ENCODE measurements at places on chromosomes 11 and 22.

DNA sequence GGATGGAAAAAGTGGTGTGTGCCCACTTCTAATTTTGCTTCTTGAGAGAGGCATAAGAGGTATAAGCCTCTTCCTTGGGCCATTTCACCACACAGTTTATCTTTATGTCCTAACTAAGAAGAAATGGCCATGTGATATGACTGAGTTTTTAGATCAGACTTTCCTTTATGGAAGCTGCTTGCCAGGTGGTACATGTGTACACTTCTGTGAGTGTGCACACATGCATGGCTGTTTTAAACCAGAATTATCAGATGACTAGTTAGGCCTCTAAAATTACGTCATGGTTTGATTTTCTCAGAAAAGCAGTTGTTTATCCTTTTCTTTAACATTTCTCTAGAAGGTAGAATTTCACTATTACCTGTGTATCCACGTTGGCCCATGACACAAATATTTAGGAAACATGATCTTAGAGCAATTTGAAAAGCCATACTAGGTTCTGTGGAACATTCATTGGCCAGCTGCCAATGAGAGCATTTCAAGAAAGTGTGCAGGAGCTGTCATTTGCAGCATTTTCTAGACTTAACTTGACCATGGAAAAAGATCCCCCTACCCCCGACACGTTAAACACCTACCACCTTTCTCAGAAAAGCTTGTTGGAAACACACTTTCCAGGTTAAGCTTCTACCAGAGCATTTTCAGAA is 109.2 kb upstream of the GAL start:
- no peak for DNase-seq

DNA sequence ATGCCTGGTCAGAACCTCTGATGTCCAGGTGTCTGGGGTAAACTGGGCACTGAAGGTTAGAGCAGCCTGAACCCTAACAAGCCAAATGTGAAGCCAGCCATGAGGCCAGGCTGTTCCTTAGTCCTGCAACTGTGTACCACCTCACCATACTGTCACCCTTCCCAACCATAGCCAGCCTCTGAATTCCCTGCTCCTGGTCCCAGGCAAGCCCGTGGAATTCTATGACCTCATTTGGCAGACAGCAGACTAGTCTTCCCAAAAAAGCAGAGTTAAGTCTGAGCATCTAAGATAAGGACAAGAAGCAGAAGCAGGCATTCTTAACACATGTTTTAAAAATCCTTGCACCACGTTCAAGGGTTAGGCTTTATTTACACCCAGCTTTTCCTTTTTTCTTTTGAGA is 134.8 kb downstream of the C11orf58 start:
- no peak for DNase-seq

GRCh38 chr11:74453373-74453975 is 13.9 kb downstream of the KCNE3 start:
- DNase-seq: peak; percentile 57

DNA sequence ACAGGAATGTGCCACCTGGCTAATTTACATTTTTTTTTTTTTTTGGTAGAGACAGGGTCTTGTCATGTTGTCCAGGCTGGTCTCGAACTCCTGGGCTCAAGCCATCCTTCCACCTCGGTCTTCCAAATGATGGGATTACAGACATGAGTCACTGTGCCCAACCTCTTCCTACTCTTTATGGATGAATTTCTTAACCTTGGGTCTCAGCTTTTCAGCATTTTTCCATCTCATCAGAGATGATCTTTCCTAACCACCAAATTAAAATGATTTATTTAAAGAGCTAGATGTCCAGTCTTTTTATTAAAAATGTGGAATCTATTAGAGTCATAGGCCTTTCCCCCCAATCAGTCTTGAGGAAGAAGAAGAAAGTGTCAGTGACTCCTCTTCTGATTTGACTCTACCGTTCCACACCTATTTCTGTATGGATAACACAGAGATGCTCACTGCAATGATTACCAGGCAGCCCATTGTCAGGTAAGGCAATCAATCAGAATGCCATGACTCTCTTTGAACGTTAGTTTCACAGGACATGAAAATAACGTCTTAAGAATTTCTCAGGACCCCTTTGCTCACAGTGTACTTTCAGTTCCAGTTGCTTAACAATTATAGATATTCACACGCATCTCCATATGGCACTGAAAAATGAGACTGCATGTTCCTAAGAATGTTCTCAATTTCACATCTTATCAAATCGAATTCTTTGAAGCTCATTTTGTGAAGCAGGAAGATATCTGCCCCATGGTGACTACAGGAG is 51.0 kb downstream of the MIAT start:
- DNase-seq: no peak

- no peak for DNase-seq
These were observed 801.7 kb downstream of the TBC1D22A start for GRCh38 chr22:47564158-47564450.

- no peak for DNase-seq
These were observed 32.6 kb downstream of the ZBTB44 start for GRCh38 chr11:130282111-130282510.

- DNase-seq: no peak
These were observed 28.2 kb downstream of the JHY start for GRCh38 chr11:122910775-122911174.

DNA sequence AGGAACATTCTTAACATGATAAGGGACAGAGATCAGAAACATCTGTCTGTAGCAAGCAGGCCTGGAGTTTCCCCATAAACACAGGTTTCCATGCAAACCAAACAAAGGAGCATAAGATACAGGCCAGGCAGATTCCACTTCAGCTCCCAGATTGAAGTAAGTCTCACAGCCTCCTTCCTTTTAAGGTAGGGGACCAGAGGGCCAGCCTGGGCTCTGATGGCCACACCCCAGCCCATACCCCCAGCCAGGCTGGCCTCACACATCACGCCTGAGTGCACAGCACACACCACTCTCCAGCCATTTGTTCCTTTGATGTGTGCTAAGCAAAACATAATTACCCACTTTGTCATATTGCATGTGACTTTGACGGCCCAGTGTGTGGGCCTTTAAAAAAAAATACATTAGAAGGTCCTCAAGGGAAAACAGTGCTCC is 518.7 kb downstream of the NTM start:
- DNase-seq: no peak

- DNase-seq: no peak
These were observed 1286.5 kb upstream of the TENM4 start for GRCh38 chr11:80727315-80727714.

DNA sequence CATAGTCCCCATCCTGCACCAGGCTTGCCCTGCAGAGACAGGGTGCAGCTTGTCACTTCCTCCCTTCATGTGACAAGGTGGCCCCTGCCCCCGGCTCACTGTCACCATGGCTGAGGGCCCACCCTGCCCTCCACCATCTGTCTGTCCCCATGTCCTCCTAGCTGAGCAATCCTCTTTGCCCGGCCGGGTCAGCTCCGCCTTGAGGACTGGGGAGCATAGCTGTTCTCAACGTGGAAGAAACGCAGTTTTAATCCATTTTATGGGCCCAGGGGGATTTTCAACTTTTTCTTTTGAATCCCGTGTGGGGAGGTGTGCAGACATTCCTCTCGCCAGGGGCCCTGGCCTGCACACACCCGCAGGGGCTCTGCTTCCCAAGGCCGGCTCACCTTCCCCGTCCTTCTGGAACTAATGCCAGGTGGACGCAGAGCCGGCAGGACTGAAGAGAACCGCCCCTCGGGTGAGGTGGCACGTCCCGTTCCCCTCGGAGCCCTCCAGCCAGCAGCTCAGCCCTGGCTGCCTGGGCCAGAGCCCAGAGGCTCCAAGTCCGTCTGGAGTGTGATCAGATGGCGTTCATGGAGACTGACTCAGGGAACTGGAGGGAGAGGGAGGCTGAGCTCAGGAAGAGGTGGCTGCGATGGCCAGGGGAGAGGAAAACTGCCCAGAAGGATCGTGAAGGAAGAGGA is 1108.7 kb downstream of the BRD1 start:
- no peak for DNase-seq

DNA sequence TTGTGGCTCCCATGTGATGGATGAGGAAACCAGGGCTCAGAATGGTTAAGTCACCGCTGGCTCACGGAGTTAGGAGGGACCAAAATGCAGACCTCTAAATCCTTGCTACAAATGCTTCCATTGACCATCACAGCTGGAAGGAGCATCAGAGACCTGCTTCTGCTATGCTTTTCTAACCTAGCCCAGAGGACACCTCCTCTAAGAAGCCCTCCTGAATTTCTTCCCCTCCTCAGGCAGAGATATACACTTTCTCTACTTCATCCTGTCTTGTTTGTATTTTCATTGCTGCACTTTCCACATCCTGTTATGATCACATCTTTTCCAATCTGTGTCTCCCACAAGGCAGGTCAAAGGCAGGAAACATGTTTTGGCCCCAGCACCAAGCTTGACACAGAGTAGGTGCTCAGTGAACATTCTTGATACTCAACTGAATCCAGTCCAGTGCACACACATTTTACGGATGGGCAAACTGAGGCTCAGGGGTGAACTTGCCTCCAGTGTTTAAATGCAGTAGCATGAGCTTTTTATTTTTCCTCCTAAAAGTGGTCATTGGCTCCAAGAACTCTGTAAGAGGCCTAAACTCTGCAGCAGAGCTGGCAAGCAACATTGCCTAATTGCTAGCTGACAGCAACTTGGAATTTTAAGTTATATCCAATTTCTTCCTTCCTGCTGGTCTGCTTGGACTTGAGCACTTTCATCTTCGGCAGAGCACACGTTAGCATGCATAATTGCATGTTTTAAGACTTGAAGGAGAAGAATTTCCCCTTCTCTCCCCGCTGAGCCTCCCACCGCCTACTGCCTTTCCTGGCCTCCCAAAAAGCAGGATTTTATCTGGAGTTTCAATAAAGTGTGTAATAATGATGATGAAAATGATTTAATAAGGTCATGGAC is 12.7 kb downstream of the SCUBE1 start:
- no peak for DNase-seq

DNA sequence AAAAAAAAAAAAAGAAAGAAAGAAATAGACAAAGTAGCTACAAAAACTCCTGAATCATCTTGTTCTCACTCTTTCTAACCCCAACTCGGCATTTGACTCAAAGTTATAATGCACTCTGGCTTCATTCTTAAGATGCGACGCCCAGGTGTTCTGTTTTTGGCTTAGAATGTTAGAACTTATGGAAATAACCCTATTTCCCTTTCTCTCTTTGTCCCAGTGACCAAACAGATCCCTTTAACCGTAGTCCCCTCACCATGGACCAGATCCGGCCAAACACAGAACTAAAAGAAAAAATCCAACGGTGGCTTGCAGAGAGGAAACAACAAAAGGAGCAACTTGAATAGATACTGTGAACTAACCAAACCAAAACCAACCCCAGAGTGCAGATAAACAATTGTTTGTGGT is 5.3 kb upstream of the ATP5MG start:
- no peak for DNase-seq

GRCh38 chr11:108193725-108194124 is 28.7 kb downstream of the NPAT start:
- no peak for DNase-seq

DNA sequence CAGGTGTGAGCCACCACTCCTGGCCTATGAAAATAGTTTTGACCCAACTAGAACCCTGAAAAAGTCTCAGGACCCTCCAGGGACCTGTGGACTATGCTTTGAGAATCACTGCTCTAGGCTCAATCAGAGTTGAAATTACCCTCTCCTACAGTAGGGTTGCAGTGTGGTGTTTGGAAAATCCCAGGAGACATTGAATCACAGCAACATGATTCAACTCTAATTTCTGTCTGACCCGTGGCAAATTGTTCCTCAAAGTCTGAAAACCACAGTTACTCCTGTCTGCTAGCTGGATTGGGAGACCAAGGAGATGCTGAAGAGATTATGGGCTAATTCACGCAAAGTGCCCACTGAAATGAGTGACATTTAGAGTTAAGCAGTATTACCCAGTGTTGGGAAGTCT is 5.4 kb upstream of the MTMR3 start:
- DNase-seq: no peak

DNA sequence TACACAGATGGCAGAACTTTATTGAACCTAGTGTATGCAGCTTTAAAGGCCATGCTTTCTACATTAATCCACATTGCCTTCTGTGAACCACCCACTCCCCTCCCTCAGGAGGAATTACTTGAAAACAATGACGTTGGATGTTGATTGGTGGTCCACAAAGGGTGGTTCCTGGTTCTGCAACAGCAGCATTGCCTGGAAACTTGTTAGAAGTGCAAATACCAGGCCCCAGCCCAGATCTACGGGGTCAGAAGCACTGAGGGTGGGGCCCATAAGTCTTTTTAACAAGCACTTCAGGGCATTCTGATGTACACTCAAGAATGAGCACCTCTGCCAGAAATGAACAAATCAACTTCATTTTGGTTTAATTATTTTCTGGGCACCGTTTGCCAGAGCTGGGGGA is 91.0 kb downstream of the ISX start:
- no peak for DNase-seq

- DNase-seq: no peak
These were observed at the start of gene SHISAL1 for GRCh38 chr22:44312766-44313165. TSS of gene SHISAL1 (minus strand) at chr22:44312951. CDS start at chr22:44300945, 12,006 bp downstream.

DNA sequence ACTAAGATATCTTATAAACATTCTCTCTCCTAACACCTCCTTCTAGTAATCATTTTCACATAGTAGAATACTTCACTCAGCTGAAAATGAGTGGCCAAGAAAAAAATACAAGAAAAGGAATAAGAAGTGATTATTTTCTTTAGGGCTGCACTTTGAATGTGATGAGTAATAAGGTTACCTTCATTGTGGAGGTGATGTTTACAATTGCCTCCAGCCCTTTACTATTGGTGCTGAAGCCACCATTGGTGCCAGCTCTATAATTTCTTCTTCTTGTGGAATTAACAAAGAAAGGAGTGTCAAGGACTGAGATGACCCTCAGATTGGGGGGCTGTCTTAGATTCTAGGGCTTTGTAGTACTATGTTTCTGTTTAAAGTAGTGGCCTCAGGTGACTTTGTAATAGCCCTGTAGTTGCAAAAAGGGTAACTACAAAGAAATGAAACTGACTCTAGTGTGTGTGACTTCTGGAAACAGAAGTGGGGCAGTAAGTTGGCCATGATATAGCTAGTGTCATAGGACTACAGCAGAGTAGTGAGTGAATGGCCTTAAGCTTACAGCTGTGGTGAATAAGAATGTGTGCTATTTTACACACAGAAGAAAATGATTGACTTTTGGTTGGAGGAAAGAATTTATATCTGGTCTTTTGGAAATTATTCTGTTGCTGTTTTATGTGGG is 287.2 kb downstream of the TMEM135 start:
- DNase-seq: no peak

DNA sequence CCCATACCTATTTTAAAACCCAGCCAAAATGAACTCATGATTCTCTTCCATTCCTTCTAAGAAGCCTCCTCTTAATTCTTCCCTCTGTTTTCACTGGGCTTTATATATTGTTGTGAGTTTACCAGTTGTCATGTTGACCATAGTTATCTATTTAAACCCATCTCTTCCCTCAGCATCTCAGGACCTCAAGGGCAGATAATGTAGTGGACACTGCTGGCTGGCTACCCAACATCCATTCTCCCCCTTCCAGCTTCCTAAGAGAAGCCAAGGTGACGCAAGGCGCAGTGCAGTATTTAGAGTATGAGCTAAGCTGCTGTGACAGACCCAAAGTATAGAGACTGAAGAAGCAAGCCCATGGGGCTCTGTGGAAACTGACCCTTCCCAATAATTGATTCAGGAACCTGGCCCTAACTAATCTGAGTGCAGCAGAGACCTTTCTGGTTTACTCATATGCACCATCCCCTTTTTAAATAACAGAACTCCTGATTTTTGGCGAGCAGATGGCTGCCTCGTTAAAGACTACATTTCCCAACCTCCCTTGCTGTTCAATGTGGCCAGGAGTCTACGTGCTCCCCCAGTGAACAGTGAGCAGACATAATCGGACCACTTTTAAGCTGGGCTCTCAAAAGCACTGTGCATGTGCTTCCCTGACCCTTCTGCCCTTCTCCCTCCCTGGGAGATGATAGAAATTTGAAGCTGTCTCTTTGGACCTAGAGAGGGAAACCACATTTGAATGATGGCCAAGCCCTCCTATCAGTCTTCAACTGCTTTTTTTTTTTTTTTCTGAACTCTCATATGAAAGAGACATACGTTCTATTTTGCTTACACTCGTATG is 28.1 kb upstream of the CREB3L1 start:
- DNase-seq: no peak
